ENCODE measurements at places on chromosomes 1 and 21.

- no peak for DNase-seq
These were observed 11.7 kb downstream of the STUM start for GRCh38 chr1:226560243-226560642.

GRCh38 chr1:63622849-63623566 is 29.8 kb downstream of the PGM1 start:
- DNase-seq, result no peak

GRCh38 chr1:90862782-90863181 is 145.7 kb upstream of the BARHL2 start:
- peak; percentile 3 for DNase-seq

GRCh38 chr1:9715536-9716226 is 64.2 kb downstream of the PIK3CD start:
- DNase-seq, result no peak

DNA sequence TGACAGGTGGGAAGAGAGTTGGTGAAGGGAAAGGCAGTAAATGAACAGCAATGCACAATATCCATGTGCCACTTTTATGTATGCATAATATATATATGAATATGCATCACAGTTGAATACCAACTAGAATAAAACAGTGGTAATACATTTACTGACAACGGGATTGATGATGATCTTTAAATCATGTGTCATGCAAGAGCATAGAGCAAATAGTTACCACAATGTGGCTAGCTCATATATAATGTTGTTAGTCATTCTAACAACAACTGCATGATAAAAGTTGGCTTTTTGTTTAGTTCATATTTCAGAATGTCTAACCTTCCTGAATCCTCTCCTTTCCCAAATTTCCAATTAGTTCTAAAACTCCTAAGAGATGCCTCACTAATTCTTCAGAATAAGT is 46.4 kb downstream of the GORAB start:
- DNase-seq, result no peak

DNA sequence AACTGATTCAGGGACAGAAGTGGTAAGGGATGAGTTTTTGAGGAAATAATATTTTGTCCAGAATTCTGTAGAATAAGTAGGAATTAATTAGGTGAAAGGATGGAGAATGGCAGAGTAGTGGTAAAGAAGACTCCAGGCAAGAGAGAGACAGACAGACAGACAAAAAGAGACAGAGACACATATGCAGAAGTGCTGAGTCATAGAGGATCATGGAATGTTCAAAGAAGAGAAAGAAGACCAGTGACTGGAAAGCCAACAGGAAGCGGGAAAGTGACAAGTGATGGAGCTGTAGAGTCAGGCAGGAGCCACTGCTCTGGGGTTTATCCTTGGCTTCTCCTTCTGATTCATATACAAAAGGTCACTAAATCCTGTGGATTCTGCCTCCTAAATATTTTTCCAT is 85.9 kb downstream of the UROD start:
- no peak for DNase-seq

- no peak for DNase-seq
These were observed 1359.6 kb downstream of the PLA2G4A start for GRCh38 chr1:188188317-188188716.

DNA sequence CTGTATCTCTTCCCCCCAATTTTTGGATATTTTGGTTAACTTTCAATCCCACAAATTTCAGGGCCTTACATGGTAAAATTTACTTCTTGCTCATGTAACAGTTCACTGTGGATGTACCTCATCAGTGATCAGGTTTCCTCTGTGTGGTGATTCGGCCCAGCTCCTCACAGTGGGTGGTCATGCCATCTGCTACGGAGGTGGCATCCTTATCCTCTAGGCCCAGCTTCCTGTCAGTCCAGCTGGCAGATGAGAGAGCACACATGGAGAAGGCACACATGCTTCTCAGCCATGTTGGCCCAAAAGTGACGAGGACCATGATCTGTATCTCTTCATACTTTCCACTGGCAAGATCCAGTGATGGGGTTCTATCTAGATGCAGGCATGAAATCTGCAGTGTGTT is 27.2 kb downstream of the PCBP3 start:
- no peak for DNase-seq

DNA sequence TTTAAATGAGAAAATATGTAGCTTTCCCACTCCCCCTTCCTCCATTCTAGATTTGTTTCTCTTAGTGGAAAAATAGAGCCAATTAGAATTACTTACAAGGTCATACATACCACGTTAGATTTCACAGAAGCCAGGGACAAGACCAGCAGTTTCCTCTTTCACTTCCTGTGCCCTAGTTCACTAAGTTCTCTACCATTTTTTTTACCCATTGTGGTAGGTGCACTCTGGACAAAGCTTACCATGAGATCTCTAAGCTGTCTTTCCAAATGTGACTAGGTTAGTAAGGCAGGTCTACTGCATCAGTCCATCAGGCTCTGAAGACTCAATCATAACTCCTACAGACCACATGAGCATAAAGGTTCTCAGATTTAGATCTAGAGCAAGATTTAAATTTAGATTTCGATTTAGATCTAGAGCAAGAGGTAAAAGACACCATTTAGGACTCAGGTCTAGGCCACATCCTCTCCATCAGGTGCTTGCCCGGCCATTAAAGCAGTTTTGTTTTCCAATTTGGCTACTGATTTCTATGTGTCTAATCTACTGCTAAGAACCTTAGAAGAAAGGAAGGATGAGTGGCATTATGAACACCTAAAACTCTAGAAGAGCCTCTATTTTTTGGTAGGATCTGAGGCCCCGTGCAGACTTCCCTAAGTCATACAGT is 235.3 kb downstream of the FAF1 start:
- DNase-seq, result peak; percentile 58

- no peak for DNase-seq
These were observed 19.7 kb downstream of the MRPS6 start for GRCh38 chr21:34093083-34093482.

GRCh38 chr1:109118089-109118488 is 4.2 kb downstream of the ELAPOR1 start:
- no peak for DNase-seq

GRCh38 chr1:163928069-163928468 is 606.3 kb downstream of the NUF2 start:
- no peak for DNase-seq

- DNase-seq, result peak; percentile 95
These were observed 58.9 kb downstream of the VPS26C start for GRCh38 chr21:37208056-37208721.

GRCh38 chr1:242019018-242019417 is 20.1 kb upstream of the MAP1LC3C start:
- DNase-seq, result no peak

DNA sequence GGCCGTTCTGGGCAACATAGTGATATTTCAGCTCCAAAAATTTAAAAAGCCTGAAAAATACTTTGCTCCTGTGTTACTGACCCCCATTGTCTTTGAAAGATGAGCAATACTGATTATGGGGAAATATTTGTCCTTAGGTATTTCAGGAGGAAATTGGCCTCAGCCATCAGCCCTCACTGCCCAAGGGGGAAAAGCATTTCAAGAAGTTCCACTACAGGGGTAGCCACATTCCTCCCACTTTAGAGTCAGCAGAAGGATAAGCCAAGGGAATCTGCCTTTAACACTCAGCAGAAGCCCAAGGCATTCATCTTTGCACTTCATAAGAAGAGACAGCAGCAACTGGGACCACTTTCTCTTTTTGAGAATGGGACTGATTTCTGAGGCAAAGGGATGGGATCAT is 40.5 kb upstream of the ZNF326 start:
- DNase-seq, result no peak

GRCh38 chr1:80891871-80892270 is 908.9 kb upstream of the ADGRL2 start:
- no peak for DNase-seq

DNA sequence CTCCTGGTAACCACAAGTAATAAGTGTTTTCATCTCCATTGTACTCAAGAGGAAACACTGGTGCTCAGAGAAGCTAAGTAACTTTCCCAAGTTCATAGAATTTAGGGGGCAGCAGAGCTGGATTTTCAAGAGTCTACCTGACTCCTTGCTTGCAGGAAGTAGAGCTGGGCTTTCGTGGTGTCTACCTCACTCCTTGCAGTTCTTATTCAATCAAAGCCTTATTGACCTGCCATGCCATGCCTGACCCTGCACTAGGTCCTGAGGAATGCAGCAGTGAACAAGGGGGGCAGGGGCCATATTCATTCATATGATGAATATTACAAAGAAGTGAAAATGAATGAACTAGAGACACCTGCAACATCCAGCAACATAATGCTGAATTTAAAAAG is 93.3 kb downstream of the GLIS1 start:
- DNase-seq, result no peak

DNA sequence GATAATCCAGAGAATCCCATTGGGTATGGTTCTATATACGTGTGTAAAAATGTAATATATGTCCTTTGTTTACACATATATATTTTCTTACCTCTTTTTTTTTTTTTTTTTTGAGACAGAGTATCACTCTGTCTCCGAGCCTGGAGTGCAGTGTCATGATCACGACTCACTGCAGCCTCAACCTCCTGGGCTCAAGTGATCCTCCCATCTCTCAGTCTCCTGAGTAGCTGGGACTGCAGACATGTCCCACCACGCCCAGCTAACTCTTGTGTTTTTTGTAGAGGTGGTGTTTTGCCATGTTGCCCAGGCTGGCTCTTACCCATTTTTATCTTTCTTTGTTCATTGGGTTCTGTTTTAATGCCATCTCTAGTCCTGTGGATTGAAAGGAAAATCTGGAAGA is 59.5 kb downstream of the ZBTB17 start:
- no peak for DNase-seq

- no peak for DNase-seq
These were observed 1.8 kb downstream of the CDKN2C start for GRCh38 chr1:50971748-50972305.

- no peak for DNase-seq
These were observed 98.5 kb downstream of the ATG4C start for GRCh38 chr1:62882201-62883104.

GRCh38 chr1:223824287-223824686 is 21.5 kb downstream of the TP53BP2 start:
- DNase-seq, result no peak

GRCh38 chr21:44428281-44428960 is 26.9 kb upstream of the LRRC3 start:
- DNase-seq, result peak; percentile 37

- no peak for DNase-seq
These were observed 16.1 kb downstream of the COL6A1 start for GRCh38 chr21:45997495-45998275.

DNA sequence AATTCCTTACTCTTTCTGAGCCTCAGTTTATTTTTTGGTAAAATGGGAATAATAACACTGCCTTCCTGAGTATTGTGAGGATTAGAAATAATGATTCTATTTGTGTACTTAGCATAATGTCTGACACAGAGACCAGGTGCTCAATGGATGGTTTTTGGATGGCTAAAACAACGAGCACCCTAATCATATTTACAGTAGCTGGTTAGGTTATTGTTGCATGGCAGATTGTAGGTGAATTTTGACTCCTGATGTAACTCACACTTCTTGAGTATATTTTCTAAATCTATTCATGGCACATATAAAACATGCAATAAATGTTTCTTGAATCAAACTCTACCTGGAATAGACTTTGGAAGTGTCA is 11.9 kb upstream of the DUSP10 start:
- DNase-seq, result no peak

DNA sequence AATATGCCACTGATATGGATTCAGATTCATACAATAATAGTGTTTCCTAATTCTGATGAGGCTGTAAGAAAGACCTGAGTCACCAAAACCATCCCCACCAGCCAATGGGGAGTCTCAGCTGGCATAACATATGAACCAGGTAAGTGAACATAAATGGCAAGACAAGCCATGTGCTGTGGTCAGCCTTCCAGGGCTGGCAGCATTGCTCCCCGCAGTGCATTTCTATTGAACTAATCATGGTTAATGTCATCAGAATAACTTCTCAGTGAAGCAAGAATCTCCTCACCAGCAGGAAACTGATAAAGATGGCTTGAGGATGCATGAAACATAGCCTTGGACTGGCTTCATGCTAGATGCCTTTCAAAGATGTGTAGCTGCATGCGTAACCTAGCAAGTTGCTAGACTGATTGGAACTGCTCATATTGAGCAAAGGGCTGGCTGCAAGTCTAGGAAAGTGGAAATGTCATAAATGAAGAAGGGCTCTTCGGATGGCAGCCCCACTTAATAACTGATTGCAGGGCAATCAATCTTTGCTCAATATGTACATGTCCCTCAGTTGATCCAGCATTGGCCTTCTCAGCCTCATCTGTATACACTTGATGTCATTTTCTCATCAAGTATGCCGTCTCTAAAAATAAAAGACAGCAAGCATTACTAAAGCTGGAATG is 88.0 kb downstream of the NTNG1 start:
- no peak for DNase-seq

DNA sequence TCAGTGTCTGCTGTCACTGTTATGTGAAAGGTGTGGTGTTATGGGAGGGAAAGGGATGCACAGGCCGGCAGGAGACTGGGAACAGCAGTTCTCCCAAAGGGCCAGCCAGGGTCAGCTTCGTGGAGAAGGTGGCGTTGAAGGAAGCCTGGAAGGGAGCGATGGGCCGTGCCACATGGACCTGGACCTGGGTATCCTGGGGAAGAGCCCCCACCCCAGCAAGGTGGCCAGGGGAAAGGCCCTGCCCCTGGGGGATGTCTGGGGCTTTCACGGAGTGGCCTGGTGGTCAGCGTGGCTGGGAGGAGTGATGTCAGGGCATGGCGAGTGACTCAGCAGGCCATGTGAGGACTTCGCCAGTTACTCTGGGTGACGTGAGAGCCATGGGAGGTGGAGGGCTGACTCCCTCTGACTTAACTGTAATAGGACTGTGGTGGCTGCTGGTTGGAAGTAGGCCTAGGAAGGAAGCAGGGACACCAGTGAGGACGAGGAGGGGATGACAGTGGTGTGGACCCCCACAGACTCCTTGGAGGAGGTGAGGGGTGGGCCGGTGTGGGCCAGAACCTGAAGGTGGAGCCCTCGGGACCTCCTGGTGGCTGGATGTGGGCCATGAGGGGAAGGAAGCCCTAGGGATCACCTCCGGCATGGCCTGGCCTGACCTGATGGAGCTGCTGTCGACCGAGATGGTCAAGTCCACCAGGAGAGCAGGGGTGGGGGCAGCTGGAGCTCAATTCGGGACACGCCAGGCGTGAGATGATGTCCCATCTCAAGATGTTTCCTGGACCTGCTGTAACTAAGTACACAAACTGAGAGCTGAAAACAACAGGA is 54.5 kb downstream of the BACE2 start:
- DNase-seq, result no peak

Measured in inflammatory macrophage treated with lipopolysaccharide for 4 hours (primary cell).